ENCODE measurements at places on chromosomes 11 and 22. TPM values are rescaled to one million over a fixed set of nuclear protein-coding genes. Genes with fewer than 3 reads are reported as not detected.

DNA sequence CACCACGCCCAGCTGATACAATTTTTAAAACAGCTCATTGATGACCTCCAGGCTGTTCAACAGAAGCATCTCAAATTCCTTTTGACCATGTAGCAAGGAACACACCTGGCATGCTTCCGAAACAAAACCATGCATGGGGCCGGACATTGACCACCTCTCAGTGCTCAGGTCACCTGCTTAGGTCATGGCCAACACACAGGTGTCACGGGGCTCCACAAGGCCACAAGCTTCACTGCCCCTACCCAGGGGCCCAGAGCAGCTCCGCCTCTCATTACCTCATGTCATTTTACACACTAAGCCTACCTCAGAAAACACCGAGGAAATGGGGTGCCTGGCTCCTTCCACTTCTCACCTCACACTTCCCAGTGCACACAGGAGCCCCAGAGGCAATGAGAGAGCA lies 26.6 kb downstream of the YPEL1 start:
- no peak for DNase-seq
- H3K4me1 ChIP-seq = peaks cover 3% of the 10 kb centered on the region
- H3K4me3 ChIP-seq = no peak overlapping the region
- H3K27ac ChIP-seq = no peak overlapping the region
- H3K27me3 ChIP-seq = no peaks in the 10 kb centered on the region

DNA sequence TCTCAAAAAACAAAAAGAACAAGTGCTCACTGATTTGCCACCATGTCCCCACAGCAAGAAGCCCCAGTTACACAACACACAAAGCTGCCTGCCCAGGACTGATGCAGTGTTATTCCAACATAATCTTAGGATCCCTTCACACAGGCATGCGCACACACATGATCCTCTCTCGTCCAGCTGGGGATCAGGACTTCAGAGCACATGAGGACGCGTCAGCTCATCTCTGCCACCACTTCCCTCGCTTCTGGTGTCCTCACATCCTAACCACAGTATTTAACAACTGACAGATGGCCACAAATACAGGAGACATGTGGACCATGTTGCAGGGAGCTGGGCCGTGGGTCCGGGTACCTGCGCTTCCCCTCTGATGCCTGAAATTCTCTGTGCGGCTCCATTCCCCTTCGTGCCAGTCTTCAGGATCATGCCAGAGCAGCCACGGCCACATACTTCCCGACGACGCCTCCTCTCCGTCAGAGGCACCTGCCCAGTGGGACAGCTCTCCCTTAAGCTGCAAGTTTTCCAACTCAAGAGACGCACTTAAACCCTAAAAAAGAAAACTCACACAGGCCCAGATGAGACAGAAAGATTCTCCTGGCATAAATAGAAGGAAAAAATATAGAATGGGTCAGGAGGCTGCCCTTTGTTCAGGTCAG lies 68.3 kb downstream of the PACSIN2 start:
- H3K27me3 ChIP-seq = no peaks in the 10 kb centered on the region
- H3K4me1 ChIP-seq = peaks cover 48% of the 10 kb centered on the region
- DNase-seq = no peak
- no peaks in the 10 kb centered on the region for H3K36me3 ChIP-seq
- no peak overlapping the region for H3K4me3 ChIP-seq
- peak overlapping the region; percentile 59 for H3K27ac ChIP-seq

DNA sequence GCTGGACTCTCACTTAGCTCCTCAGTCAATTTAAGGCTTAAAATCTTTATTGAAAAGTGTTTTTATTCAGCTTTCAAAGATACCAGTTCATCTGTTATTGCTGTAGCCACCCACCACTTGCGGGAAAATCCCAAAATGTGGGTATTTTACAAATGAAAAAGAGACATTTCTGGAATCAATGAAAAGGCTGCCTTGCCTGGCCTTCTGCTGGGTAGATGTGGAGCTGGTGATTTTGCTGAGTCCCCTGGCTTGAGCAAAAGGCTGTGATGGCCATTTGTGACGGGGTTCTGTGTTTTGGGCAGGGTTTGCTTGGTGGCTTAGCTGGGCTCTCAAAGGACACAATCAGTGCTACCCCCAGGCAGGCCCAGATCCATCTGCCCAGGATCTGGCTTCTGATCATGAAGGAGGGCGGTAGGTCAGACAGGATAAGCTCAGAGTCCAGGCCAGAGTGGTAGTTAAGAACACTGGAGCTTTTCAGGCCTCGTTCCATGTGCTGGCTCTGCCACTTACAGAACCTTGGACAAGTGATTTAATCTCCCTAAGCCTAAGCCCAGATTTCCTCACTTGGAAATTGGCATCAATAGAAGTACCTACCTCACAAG lies 36.1 kb downstream of the UBASH3B start:
- DNase-seq = no peak
- no peaks in the 10 kb centered on the region for H3K27me3 ChIP-seq
- H3K27ac ChIP-seq = peak overlapping the region; percentile 88
- peaks cover 23% of the 10 kb centered on the region for H3K4me1 ChIP-seq
- H3K4me3 ChIP-seq = no peak overlapping the region
- no peaks in the 10 kb centered on the region for H3K36me3 ChIP-seq

DNA sequence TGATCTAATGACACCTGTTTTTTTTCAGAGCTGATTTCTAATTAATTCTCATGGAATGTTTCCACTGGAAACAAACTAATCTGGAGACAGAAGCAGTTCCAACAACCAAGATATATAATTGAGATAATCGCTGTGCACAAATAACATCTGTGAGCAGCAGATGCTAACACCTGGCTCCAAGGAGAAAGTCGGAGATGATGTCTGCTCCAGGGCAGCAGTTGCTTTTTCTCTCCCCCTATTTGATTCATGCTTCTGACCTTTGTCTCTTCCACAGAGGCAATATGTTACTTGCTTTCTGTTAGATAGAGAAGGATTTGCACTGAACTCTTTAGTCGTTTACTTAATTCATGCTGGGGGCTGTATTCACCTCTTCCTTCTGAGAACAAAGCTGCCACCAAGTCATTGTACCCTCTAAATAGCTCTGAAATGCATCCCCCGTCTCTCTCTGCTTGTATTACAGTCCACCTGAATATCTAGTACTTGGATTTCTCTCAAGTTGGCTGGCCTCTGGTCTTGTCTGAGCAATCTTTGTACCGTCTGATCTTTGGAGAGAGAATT lies 187.4 kb downstream of the MYO18B start:
- peaks cover 66% of the 10 kb centered on the region for H3K4me1 ChIP-seq
- peaks cover 3% of the 10 kb centered on the region for H3K36me3 ChIP-seq
- H3K4me3 ChIP-seq = no peak overlapping the region

- no peak overlapping the region for H3K4me3 ChIP-seq
- H3K36me3 ChIP-seq = no peaks in the 10 kb centered on the region
- no peak for DNase-seq
- H3K27me3 ChIP-seq = peaks cover 12% of the 10 kb centered on the region
Measured at GRCh38 chr11:134355656-134356055, 23.9 kb downstream of the GLB1L2 start.

DNA sequence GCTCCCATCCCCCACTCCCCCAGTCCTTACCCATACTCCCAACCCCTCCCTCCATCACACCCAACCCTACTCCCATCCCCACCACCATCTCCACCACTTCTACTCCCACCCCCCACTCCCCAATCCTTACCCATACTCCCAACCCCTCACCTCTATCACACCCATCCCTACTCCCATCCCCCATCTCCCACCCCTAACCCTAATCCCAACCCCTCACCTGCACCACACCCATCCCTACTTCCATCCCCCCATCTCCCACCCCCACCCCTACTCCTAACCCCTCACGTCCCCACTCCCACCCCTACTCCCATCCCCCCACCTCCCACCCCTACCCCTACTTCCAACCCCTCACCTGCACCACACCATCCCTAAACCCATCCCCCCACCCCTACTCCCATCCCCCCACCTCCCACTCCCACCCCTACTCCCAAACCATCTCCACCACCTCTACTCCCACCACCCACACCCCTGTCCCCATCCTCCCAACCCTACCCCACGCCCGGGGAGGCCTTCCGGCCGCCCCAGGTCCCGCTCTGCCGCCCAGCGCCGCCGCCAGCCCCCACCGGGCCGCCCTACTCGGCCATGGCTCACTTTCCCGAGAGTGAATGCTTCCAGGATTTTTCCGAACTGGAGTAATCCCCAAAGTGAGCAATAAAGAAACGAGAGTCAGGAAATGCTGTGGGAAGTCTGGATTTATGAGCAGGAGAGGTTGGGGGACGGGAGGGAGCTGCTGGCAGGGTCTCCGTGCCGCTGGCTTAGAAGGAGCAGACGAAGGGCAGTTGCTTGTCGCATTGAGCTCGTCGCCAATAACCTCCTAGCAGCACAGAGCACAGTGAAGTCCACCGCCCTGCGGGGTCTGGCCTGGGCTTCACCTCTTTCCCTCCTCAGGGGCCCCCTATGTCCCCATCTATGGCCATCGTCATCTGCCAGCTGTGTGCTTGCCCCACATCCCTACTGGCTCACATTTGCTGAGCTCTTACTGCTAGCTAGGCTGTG lies 4.6 kb downstream of the PRG3 start:
- no peak overlapping the region for H3K27ac ChIP-seq
- H3K27me3 ChIP-seq = peaks cover 31% of the 10 kb centered on the region
- no peaks in the 10 kb centered on the region for H3K36me3 ChIP-seq
- no peak for DNase-seq
- peak overlapping the region; percentile 51 for H3K4me3 ChIP-seq

DNA sequence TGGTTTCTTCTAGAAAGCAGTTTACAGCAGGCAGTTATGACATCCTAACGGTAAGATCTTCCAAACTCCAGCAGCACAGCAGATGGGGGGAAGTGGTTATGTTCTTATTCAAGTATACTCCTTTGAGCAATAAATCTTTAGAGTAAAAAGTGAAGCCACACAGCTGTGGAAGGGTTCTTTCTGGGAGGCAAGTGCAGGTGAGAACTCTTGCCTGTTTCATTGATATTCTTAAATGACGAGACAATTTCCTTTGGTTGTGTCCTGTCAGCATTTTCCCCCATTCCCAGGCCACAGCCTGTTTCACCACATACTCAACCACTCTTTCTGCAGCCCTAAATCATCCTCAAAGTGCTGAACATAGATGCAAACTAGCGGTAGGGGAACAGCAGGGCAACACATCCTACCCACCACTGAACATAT lies 207.3 kb upstream of the MTNR1B start:
- no peak overlapping the region for H3K27ac ChIP-seq
- no peak overlapping the region for H3K4me3 ChIP-seq
- DNase-seq = no peak
- H3K4me1 ChIP-seq = peaks cover 20% of the 10 kb centered on the region

GRCh38 chr11:84128840-84129239 lies 842.7 kb upstream of the CCDC90B start:
- H3K27me3 ChIP-seq = no peaks in the 10 kb centered on the region
- no peaks in the 10 kb centered on the region for H3K36me3 ChIP-seq
- no peak for DNase-seq
- H3K4me1 ChIP-seq = peaks cover 3% of the 10 kb centered on the region
- H3K27ac ChIP-seq = no peak overlapping the region

- H3K27me3 ChIP-seq = peaks cover 8% of the 10 kb centered on the region
- H3K27ac ChIP-seq = no peak overlapping the region
- no peak overlapping the region for H3K4me3 ChIP-seq
- peaks cover 8% of the 10 kb centered on the region for H3K36me3 ChIP-seq
- no peak for DNase-seq
Measured at GRCh38 chr22:47534804-47535410, 772.5 kb downstream of the TBC1D22A start.

DNA sequence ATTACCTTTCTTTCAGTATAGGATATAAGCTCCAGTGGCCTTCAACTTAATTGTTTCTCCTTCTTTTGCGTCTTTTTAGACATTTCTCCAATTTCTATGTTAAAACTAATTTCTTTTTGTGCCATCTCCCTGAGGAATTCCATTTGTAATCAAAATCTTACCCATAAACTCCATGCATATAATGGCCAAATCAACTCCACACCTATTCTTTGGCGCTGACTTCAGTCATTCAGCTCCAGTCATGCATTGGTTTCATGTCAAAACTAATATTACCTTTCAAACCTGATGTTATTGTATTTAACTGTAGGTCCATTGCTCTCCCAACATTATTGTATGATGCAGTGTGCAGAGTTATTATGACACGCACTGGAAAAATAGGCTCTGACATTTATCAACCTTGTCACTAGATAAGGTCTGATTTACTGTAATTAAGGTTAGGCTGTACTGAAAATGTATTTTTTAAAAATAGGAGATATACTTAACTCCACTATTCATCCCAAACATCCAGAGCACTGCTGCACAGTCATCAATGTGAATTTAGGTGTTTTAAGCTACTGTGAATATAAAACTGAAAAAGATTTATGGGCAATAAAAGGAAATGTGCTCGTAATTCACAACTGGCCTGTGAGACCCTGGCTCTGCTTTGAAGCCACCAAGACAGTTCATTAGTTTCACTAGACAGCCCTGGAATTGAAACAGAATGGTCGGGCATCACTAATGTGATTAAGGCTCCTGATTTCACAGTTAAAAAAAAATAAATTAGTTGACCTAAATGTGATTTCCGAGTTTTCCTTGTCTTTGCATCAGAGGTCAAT lies 180.6 kb upstream of the GRIA4 start:
- H3K27me3 ChIP-seq = no peaks in the 10 kb centered on the region
- no peak for DNase-seq
- no peaks in the 10 kb centered on the region for H3K4me1 ChIP-seq
- no peaks in the 10 kb centered on the region for H3K36me3 ChIP-seq

DNA sequence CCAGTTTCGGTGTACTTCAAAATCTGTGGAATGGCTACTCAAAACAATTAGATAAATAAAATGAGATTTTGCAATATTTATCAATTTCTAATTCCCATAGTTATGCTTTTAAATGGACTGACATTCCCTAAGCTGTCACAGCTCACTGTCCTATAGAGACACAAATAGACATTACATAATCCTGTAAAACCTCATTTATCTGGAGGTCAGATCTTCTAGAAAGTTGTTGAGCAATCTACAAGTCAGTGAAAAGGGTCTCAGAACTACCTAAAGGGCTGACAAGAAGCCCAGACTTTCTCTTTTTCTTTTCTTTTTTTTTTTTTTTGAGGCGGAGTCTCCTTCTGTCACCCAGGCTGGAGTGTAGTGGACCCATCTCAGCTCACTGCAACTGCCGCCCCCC lies 12.0 kb downstream of the ALG8 start:
- peaks cover 15% of the 10 kb centered on the region for H3K36me3 ChIP-seq
- no peaks in the 10 kb centered on the region for H3K4me1 ChIP-seq
- no peaks in the 10 kb centered on the region for H3K27me3 ChIP-seq
- H3K4me3 ChIP-seq = no peak overlapping the region

DNA sequence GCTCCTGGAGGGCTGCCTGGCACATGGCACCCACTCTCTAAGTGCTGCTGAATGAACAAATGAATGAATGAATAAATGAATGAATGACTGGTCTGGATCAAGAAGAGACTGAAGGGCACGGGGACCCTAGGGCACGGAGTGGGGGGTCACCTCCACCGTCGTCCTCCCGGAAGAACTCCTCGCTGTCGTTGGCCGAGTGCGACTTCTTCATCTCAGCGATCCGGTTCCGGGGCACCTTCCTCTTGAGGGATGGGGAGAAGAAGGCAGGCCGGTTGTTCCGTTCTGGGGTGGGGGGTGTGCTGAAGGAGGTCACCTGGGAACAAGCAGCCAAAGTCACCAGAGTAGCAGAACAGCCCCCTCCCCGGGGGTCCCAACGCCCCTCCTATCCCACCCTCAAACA lies 36.0 kb downstream of the NUP50 start:
- H3K36me3 ChIP-seq = peaks cover 4% of the 10 kb centered on the region
- H3K4me3 ChIP-seq = no peak overlapping the region
- peaks cover 22% of the 10 kb centered on the region for H3K4me1 ChIP-seq
- no peak overlapping the region for H3K27ac ChIP-seq
- DNase-seq = no peak
- no peaks in the 10 kb centered on the region for H3K27me3 ChIP-seq

The P2RY6 gene
- total RNA-seq = 0.16 TPM

The RIMBP3C gene
- not detected for total RNA-seq

The EFCAB6 gene
- 0.94 TPM for total RNA-seq

The LINC01488 gene
- not detected for total RNA-seq

The SEPTIN5 gene
- 12.6 TPM for total RNA-seq

The OR56A1 gene
- total RNA-seq = 0.35 TPM

The ADM2 gene
- total RNA-seq = 10.9 TPM
